Stimulated activated CD8-positive, alpha-beta memory T cell treated with anti-CD3 and anti-CD28 coated beads, Interleukin-2, amount 100 ng/mL, for 1 hour (primary cell): ENCODE measurements at places on chromosomes 4 and X.

- DNase-seq = no peak
Observed at GRCh38 chr4:23999714-24000469, 110.0 kb upstream of the PPARGC1A start.

DNA sequence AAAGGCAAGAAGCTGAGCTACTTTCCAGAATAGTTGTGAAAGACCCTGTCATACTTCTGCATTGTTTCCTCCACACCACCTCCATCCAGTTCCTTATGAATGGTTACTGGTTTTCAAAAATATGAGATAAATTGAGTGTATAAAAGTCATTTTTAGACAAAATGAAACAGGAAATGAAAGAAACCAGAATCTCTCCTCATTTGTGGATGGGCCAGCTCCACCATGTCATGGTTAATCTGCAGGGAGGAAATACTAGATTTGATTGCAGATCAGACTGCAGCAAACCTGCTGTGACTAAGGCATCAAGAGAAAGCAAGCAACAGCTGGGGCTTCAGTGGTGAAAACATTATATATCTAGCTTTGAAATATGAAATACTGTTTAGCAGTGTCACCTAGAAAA, 23.8 kb downstream of the F9 start:
- DNase-seq = no peak

GRCh38 chr4:176671532-176671931, 121.2 kb downstream of the VEGFC start:
- no peak for DNase-seq

GRCh38 chr4:139246166-139246565, 33.9 kb downstream of the MGARP start:
- DNase-seq = no peak

DNA sequence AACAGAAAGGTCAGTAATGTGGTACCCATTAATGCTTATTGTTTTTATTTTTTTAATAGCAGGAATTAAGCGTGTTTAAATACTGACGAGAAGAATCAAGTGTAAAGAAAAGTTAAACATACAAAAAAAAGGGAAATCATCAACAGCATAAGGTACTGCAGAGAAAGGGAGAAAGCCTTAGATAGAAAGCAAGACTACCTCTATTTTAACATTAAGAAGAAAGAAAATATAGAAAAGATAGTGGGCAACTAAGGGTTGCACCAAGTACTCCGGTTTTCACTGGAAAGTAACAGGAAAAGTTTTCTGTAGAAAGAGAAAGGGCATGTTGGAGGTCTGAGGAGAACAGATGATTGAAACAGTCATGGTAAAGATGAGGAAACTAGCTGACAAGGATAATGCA, 41.9 kb downstream of the FBXW7 start:
- DNase-seq = no peak

GRCh38 chrX:147741776-147742175, 169.9 kb upstream of the FMR1 start:
- no peak for DNase-seq

GRCh38 chrX:23263892-23264291, 70.8 kb upstream of the PTCHD1 start:
- DNase-seq = no peak

DNA sequence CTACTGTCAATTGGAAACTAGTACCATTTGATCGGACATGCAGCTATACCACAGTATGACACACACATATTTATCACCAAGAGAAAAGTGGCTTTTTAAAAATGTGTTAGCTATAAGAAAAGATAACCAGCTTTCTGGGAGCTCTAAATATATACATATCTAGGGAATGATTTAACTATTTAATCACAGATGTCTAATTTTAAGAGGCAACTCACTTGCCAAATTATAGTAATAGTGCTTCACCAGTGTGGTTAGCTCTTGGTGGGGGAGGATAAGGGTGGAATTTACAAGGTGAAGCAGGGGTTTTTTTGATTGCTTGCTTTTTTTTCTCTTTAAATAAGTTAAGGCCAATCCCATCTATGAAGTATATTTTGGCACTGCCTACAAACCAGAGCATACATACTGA, 547.7 kb upstream of the DIPK2B start:
- no peak for DNase-seq

GRCh38 chrX:41499195-41499594, 52.1 kb downstream of the NYX start:
- DNase-seq = no peak

- DNase-seq = no peak
Observed at GRCh38 chr4:189147005-189147929, 793.4 kb upstream of the FRG1 start.

GRCh38 chr4:122329876-122330565, 48.8 kb upstream of the ADAD1 start:
- DNase-seq = no peak

DNA sequence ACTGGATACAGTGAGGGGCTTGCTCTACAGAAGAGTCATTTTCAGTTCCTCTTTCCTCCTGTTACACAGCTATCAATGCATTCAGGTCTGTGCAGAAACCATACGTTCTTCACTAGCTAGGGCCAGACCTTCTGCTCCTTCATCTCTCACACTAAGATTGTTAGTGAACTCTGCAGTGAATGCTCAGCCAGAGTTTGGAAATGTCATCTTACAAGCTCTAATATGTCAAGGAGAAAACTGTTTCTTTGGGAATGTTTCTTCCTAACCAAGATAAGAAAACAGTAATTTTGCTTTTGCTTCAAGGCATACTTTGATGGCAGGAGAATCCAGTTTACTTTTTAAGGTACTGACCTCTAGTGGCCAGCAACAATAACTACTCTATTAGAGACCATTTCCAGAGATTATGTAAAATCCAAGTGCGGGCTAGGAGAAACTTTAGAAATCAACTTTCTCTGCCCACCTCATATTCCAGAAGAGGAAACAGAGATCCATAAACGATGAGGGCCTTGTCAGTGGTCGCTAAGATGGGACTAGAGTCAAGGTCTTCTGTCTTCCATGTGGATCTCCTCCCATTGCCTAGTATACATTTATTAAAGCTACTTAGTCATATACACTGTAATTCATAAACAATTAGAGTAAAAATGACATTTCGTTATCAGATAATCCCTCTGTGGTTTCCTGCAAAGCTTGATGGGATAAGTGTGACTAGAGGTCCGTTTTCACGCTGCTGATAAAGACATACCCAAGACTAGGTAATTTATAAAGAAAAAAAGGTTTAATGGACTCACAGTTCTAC, 12.1 kb upstream of the CC2D2A start:
- no peak for DNase-seq

- DNase-seq = no peak
Observed at GRCh38 chr4:185734214-185734613, 77.8 kb downstream of the SORBS2 start.

DNA sequence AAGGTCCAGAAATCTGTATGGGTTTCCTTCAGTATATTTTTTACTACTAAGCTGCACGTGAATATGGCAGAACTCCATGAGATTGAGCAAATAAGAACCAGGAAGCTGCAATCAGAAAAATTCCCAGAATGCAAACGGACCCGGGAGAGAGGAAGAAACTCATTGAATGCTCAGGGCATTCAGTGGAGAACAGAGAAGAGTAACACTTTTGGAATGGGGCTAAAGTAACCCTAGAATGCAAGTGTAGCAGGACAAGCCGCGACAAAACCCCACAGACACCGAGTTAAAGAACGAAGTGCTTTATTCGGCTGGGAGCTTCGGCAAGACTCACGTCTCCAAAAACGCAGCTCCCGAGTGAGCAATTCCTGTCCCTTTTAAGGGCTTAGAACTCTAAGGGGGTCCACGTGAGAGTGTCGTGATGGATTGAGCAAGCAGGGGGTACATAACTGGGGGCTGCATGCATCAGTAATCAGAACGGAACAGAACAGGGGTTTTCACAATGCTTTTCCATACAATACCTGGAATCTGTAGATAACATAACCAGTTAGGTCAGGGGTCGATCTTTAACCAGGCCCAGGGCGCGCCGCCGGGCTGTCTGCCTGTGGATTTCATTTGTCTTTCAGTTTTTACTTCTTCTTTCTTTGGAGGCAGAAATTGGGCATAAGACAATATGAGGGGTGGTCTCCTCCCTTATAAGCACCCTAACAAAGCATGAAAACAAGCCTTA, 56.4 kb downstream of the RAB28 start:
- DNase-seq = no peak

- DNase-seq = peak; percentile 13
Observed at GRCh38 chr4:83217721-83218522, 66.7 kb downstream of the COQ2 start.

DNA sequence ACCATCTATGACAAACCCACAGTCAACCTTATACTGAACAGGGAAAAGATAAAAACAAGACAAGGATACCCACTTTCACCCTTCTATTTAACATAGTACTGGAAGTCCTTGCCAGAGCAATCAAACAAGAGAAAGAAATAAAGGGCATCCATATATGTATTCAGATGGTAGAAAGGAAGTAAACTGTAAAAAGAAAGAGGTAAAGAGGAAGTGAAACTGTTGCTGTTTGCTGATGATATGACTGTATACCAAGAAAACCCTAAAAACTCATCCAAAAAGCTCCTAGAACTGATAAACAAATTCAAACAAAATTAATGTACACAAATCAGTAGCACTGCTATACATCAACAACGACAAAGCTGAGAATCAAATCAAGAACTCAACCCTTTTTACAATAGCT, 538.7 kb upstream of the PABPC4L start:
- no peak for DNase-seq

GRCh38 chr4:63325140-63325539, 1084.1 kb downstream of the TECRL start:
- no peak for DNase-seq

- DNase-seq = no peak
Observed at GRCh38 chr4:108649863-108650211, 562 bp upstream of the OSTC start.

DNA sequence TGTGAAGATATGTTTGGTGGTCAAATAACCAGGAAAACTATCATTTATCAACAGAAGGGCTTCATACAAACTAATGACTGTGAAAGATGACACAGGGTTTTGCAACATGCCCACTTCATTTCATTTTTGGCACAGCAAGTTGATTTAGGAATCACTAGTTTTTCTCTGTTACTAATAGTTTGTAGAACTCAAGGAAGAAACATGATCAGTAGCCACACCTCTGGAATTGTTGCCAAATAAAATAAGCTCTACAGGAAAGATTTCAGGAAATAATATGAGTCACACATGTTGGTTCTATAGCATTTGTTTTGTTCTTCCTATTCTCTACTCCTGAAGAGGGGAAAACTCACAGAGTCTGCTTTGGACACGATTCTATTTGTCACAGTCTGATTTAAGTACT, 255.4 kb downstream of the TLL1 start:
- no peak for DNase-seq

GRCh38 chr4:32010221-32010620, 1290.1 kb downstream of the PCDH7 start:
- no peak for DNase-seq

- DNase-seq = no peak
Observed at GRCh38 chr4:184380707-184381106, 93.6 kb downstream of the IRF2 start.

GRCh38 chr4:25235401-25235800, 1.6 kb downstream of the PI4K2B start:
- no peak for DNase-seq

GRCh38 chr4:40322811-40323210, 12.3 kb upstream of the CHRNA9 start:
- DNase-seq = no peak

- no peak for DNase-seq
Observed at GRCh38 chr4:147367891-147368290, 113.0 kb upstream of the EDNRA start.

GRCh38 chr4:187416216-187416615, 579.4 kb upstream of the ZFP42 start:
- no peak for DNase-seq
